ENCODE measurements at places on chromosomes 2 and 18.

- DNase-seq, result no peak
Observed at GRCh38 chr2:110804915-110805314, 72.5 kb downstream of the ACOXL start.

DNA sequence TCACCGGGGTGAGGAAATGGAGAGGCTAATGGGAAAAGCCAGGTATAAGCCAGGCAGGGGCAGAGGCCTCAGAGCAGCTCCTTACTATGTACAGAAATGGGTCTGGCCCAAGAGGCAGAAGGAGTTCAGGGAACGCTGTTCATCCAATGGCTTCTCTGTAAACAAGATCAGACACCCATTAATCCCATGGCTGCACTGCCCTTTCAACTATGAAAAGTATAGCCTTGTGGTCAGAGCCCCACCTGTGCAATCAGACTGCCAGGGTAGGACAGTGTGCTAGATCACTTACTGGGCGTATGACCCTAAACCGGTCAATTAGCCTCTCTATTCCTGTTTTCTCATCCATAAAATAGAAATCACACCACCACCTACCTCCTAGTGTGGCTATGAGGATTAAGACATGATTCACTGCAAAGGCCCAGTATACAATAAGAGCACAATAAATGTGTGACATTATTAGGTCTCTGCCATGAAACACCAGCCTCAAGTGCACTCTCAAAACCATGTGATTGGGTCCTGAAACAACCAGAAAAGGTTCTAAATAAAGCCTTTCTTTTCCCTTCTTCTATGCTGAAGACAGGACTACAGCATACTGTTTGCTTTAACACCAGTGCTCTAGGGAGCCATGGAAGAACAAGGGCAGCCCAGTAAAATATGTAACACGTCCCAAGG is 4.4 kb downstream of the ANKRD44 start:
- no peak for DNase-seq

GRCh38 chr2:186570604-186571003 is 19.3 kb upstream of the ITGAV start:
- peak; percentile 58 for DNase-seq

DNA sequence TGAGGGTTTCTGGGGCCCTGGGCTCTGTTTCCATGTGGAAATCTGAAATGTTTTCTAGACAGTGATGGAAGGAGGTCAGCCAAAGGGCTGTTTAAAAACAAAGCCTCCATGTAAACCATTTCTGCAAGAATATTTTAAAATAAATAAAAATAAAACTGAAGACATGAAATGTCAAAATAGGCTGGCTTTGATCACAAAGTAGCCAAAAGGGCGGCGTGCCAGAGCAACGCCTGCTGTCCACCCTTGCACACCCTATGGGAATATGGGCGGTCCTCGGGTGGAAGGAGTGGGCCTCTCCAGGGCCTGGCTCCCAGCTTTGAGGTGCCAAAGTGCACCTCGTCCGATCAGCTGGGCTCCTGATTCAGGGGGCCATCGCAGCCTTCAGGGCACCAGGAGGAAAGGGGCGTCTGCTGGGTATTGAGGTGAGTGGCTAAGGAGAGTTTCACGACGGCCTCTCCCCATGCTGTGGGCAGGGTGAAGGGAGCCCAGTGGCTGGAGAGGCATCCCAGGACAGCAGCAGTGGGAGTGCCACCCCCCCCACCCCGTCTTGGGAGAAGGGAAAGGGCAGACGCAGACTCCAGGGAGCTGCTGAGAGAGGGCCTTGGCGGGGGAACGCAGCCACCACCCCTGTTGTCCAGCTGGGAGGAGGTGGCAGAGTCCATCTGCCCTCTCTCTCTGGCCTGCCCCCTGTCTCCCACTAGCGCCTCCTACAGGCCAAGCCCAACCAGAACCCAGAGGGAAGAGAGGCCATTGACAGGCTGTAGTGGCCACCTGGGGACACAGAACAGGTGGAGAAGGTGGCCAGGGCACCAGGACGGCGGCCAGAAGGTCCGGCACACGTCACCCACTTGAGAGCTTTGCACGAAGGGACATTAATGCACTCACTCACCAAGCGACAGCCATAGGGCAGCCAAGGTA is 5.7 kb upstream of the ERFE start:
- DNase-seq, result no peak

- no peak for DNase-seq
Observed at GRCh38 chr2:213002383-213002782, 149.0 kb downstream of the IKZF2 start.

DNA sequence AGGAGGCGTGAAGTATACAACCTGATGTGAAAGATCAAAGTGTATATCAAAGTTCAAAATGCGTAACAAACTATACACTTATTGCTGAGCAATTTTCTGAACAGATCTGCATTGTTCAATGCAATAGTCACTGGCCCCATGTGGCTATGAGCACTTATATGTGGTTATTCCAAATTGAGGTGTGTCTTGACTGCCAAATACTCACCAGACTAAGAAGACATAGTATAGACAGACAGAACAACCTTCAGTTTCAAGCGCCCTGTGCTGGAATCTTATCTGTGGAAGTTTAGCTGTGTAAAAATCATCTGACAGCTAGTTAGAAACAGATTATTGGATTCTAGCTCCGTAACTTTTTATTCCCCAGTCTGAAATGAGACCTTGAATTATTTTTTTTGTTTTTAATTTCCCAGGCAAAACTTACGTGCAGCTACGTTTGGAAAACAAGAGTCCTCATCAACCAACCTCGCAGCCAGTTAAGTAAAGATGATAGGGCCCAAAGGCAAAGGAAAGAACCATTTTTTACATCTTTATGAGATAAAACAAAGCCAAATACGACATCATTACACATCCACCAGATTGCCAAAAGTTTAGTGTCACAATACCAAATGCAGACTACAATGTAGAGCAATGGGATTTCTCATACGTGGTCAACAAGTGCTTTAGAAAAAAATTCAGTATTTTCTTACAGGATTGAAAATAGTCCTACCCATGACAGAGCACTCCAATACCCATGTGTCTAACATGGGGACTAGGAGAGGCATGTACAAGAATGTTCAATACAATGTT is 37.2 kb downstream of the MBOAT2 start:
- peak; percentile 55 for DNase-seq

GRCh38 chr2:219362524-219363164 is 25.1 kb downstream of the DNPEP start:
- peak; percentile 94 for DNase-seq

DNA sequence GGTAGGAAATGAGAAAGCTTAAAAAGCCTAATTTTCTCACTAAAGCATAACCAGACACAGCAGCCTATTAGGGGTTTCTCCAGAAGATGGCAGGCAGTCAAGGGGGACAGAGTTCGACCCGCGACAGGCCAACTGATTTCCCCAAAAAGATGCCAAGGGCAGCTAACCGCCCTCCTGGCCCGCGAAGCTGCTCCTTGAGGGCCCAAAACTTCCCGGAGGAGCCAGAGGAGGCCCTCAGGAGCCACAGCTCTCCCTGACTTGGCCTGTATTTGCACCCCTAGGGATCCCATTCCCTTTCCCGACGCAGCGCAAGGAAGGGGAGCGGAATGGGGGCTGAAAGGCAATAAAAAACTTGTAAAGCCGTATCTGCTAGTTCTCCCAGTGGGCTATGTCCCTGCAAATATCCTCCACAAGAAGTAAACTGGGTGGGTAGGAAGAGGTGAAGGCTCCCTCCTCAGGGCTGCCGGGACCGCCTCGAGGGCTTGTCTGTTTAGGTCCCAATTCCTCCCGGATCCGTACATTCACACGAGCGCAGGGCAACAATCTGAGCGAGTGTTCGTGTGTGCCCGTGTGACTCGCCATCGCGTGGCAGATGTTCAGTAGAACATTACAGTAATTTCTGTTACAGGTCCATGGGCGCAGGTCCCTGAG is 756 bp upstream of the NAGK start:
- DNase-seq, result no peak

GRCh38 chr18:47898696-47899095 is 31.8 kb downstream of the SMAD2 start:
- no peak for DNase-seq

- DNase-seq, result no peak
Observed at GRCh38 chr2:207288628-207289027, 122.9 kb upstream of the KLF7 start.

DNA sequence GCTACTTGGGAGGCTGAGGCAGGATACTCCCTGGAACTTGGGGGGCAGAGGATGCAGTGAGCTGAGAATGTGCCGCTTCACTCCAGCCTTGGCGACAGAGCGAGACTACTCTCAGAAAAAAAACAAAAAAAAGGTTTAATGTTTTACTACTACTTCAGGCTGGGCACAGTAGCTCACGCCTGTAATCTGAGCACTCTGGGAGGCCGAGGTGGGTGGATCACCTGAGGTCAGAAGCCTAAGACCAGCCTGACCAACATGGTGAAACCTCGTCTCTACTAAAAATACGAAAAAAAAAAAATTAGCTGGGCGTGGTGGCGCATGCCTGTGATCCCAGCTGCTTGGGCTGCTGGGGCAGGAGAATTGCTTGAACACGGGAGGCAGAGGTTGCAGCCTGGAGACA is 75.7 kb upstream of the ATIC start:
- DNase-seq, result no peak

DNA sequence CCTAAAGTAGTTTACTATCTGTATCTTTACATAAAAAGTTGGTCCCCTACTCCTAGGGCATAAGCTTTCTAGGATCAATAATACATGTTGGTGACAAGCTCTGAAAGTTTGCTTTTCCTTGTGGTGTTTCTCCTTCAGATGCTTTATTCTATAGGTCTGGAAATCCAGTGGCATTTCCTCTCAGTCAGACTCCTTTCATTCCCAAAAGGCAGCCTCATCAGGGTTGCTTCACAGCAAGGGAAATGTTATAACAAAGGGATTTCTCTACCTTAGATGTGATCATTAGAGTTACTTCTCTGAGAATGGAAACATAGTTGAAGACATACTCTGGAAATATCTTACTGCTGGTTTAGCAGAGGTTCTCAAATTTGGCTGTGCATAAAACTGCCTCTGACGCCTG is 1072.4 kb upstream of the ZEB2 start:
- peak; percentile 40 for DNase-seq

- DNase-seq, result no peak
Observed at GRCh38 chr2:24365051-24365450, 4.7 kb upstream of the ITSN2 start.

DNA sequence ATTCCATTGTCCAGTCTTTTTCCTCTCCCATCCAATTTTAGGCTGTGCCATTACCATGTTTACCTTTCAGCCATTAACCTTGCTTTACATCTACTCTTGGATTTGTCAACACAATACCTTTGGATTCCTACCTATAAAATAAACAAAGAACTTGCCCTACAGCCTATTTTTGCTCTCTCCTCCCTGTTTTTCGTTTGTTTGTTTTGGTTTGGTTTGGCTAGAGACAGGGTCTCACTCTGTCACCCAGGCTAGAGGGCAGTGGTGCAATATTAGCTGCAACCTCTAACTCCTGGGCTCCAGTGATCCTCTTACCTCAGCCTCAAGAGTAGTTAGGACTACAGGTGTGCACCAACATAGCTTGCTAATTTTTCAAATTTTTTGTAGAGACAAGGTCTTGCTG is 76.1 kb downstream of the SP100 start:
- no peak for DNase-seq

GRCh38 chr2:121429927-121430520 is 100.7 kb upstream of the RNU4ATAC start:
- DNase-seq, result no peak

GRCh38 chr2:221529943-221530652 is 42.0 kb downstream of the EPHA4 start:
- DNase-seq, result peak; percentile 84

- peak; percentile 74 for DNase-seq
Observed at GRCh38 chr2:196263181-196263747, 91.9 kb upstream of the STK17B start.

DNA sequence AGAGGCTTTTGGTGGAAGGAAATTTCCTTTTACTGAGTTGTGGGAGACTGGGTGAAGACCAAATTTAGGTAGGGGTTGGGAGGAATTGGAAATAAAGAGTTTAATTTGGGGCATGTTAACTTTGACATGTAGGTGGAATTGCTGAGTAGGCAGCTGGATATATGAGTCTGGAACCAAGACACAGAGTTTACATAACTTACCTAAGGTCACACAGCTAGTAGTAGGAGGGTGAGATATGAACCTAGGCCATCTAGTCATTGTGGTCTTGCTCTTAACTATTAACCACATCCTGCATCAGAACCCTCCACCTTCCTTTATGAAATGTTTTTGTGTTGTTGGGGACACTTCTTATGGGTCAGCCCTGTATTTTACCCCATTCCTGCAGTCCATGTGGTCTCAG is 113.1 kb downstream of the ICOS start:
- DNase-seq, result no peak

- no peak for DNase-seq
Observed at GRCh38 chr2:43132683-43133301, 93.6 kb downstream of the ZFP36L2 start.

DNA sequence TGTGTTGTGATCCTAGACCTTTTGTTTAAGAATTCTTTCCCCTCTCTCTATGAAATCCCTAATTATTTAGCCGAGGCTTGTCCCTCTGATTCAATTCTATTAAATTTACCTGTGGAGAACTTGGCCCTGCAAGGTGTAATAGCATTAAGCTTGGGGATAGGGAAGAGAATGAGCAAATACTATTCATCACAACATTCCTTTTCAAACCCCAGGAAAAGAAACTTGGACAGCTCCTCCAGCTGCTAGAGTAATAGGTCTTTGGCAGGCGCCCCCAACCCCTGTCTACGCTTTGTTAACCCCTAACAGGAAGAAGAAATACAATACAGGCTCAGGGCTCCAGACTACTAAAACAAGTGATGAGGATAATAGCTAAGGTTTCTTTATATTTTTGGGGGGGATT is 957.0 kb downstream of the CPS1 start:
- no peak for DNase-seq

- DNase-seq, result peak; percentile 78
Observed at GRCh38 chr2:120669121-120669952, 66.3 kb upstream of the GLI2 start.

- DNase-seq, result peak; percentile 45
Observed at GRCh38 chr2:205409411-205409810, 272.9 kb upstream of the NRP2 start.

- DNase-seq, result no peak
Observed at GRCh38 chr18:28792404-28793086, 615.6 kb upstream of the CDH2 start.

- DNase-seq, result no peak
Observed at GRCh38 chr2:34734662-34735061, 1135.6 kb upstream of the FAM98A start.

- no peak for DNase-seq
Observed at GRCh38 chr18:60667016-60667415, 294.4 kb upstream of the MC4R start.

- DNase-seq, result peak; percentile 79
Observed at GRCh38 chr18:55012008-55012407, 52.7 kb upstream of the CCDC68 start.

- DNase-seq, result no peak
Observed at GRCh38 chr2:98643496-98644100, 35.2 kb downstream of the UNC50 start.

GRCh38 chr2:121377646-121378045 is 92.6 kb upstream of the TFCP2L1 start:
- no peak for DNase-seq
